ENCODE measurements at places on chromosomes 4 and X.
A peak's percentile ranks its signal among the peaks of the same experiment; 100 is the strongest.

GRCh38 chrX:102085706-102086105 is 39.8 kb upstream of the TCEAL2 start:
- DNase-seq = peak; percentile 7

DNA sequence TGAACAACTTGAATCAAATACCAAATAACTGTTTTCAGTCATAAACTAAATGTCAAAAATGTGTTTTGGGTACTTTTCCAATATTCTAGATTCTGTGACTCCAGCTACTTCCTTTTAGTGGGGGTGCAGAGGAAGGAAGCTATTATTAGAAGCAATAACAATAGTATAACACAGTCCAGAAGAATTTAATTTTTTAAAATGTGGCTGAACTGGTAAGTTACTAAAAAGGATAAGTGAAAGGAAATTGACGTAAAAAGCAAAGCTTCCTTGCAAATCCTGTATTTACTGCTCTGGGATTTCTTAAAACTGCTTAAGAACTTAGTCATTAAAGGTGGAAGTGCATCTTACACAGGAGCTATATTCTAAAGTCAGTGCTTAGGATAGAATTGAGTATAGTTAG is 53.2 kb downstream of the MOSPD2 start:
- no peak for DNase-seq

DNA sequence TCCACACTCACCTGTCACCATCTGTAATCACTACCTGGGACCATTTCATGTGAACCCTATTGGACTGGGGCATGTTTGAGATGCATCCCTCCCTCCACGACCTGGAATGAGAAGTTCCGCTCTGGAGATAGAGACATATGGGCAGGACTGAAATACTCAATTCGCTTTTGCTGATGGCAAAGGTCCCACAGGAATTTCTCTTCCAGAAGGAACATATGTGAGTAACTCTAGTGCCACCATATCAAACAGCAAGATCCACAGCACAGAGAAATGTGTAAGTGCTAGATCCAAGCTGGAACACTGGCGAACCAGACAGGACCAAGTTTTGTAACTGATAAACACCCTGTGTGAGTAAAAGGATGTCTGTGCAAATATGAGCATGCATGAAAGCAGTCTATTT is 43.9 kb downstream of the SEL1L3 start:
- DNase-seq = no peak

DNA sequence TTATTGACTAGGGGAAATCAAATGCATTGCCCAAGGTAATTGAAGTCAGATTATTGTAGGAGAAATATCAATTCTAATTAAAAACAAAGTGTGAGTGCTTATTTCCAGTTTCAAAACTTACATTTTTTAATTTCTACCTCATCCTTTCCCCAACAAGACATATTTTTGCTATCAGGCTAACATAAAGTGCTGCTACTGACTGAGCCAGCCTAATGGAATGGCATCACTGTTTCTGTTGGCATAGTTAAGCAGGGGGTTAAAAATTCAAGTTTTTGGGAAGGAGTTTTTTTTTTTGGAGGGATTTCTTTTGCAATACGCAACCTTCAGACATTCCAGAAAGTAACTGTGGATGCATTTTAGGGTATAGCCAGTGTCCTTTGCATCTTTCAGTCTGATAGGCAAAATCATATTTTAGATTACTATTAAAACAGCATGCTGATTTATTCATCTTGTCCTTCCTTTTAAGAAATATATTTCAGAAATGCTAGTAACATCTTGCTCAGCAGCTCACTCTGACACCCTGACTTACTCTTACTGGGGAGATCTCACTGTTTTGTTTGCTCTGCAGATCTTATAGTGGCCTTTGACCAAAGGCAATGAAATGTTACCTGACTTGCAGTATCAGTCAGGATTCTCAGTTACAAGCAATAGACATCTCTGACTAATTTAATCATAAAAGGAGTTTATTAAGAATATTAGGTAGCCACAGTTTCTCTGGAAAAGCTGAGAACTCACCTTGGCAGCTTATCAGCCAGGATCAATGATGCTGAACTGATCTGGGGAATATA is 24.4 kb downstream of the GAB1 start:
- no peak for DNase-seq

DNA sequence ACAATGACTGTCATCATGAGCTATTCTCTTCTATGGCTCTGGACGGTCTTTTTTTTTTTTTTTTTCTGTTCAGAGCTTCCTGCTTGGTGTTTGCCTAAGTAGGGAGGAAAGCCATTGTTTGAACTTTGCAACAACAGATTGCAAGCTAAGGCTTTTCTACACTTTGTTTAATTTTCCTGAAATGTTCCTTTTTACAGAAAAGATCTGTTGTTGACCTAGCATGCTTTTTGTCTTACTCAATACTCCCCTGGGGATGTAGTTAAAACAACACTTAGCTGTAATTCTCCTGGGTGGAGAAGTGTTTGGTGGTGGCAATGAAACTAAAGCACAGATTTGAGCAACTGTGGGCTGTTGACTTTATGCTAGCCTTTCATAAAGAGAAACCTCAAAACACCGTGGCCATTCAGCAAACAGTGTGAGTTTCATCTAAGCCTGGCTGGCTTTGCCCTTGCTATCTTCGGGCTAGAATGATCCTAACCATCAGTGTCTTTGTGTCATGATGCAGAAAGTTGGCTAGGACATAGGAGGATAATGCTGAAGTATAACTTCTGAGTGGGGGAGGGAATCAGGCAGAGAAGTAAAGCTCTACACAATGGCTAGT is 110.5 kb downstream of the ANXA3 start:
- DNase-seq = peak; percentile 83

DNA sequence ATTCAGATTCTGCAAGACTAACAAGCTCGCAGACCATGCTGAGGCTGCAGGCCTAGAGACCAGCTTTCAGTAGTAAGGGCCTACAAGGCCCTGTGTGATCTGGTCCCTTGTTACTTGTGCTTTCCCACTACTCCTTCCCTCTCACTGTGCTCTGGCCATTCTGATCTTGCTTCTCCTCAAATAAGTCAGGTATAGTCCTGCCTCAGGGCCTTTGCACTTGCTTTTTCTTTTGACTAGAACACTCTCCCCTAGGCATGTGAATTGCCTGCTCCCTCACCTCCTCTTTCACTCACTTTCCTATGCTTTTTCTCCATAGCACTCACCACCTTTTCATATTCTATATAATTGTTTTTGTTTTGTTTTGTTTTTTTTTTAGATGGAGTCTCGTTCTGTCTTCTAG is 22.2 kb downstream of the AKAP14 start:
- DNase-seq = no peak

GRCh38 chr4:17494258-17495190 is 17.4 kb downstream of the QDPR start:
- no peak for DNase-seq

DNA sequence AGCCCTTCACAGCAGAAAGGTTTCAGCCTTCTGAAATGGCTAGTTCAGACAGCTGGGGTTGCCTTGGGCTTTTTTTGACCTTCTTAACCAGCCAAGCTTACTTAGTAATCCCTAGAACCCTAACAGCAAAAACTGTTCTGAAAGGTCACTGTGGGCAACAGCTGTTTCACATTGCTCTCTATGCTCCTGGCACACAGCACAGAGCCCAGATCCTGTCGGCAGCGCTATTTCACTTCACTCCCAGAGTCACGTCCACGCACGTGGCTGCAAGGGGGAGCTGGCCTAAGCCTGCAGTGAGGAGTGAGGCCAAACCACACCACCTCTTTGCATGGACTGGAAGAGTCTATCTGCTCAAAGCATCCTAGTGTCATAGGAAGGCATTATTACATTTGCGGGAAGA is 32.0 kb upstream of the STS start:
- no peak for DNase-seq

DNA sequence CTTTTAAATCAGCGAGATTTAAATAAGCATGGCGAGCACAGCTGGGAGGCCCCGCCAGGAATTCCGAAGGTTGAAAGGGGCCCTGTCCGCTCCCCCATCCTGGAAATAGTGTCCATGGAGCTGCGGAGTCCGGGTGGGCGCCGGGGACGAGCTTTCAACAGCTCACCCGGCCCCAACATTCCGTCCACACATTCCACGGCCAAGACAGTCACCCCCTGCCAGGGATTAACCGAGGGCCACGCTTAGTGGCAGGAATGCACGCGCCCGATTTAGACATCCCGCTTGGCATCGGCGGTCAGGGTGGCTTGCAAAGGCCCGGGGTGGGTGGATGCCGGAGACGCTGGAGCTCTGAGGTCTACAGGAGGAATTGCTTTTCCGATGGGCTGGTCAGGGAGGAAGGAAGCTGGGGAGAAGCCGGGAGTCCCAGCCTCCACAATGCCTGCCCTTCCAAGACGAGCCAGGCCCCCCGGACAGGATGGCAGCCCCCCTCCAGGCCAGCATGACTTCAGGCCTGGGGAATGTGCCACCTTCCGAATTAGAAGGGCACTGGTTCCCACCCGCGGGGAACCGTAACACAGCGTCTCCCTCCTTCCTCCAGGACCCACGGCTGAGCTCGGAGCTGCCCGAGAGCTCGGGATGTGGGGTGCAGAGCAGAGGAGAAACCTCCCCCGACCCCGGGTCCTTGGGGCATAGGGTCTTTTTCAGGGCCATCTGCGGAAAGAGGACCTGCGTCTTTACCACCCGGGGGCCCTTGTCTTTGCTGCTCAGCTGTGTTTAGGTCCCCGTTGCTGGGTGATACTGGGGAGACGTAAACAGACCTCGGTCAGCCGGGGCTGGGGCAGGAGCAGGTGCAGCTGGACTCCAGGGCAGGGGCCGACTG is 26.9 kb upstream of the PPP2R3B start:
- DNase-seq = no peak

DNA sequence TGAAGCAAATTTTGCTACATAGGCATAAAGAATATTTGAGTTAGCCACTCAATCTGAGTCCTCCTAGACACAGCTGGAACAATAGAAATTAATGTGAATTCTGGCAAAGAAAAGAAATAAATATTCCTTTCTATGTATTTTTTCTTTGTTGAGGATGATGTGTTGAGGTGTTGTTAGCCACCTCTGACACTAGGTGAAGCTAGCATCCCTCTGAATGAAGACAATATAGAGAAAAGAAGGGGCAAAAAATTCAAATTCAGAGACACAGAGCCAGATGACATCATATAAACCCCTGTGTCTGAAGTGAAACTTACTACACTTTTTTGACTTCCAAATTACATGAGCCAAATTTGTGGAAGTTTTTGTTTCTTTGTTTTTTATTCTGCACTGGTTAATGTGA is 34.6 kb upstream of the TMPRSS11D start:
- no peak for DNase-seq

DNA sequence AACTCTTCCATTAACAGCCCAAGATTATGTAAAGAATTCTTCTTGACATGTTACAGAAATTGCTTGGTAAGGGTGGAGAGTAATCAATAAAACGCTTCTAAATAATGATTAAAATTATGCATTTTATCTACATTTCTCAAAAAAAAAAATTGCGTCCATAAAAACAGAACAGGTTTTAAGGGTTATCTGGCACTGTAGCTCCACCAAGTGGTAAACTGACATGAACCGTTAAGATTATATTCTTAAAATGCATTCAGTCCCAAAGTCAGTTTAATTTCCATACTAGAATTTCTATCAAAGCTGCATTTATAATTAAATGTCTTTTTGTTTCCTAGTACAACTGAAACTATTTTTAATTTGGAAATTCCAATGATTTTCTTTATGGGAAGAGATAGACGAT is 214.0 kb upstream of the UGT8 start:
- peak; percentile 20 for DNase-seq

DNA sequence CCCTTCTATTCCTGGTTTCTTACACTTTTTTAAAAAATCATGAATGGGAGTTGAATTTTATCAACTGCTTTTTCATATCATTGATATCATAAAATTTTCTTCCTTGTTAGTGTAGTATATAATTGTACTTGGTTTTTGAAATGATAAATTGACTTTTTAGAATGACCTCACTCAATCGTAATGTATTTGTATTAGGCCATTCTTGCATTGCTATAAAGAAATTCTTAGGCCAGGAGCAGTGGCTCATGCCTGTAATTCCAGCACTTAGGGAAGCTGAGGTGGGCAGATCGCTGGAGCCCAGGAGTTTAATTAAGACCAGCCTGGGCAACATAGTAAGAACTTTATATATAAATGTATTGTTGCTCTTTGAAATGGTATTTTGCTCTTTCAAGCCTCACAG is 6.3 kb downstream of the EXOC1 start:
- no peak for DNase-seq

DNA sequence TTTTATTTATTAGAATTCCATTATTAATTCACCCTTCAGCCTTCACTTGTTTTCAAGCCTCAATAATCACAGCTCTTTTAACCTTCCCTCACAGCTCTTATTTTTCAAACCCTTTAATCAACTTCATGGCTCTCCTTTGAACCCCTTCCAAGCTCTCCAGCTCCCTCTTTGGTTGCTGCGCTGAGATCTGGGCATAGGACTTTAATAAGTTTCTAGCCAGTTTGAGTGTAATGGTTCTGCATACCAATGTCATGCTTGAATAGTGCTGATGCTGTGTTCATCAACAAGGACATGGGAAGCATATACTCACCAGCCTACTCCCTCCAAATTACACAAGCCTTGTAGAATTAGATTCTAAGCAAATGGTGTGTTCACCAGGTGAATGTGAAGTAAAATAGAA is 3.5 kb upstream of the RNF212 start:
- no peak for DNase-seq

DNA sequence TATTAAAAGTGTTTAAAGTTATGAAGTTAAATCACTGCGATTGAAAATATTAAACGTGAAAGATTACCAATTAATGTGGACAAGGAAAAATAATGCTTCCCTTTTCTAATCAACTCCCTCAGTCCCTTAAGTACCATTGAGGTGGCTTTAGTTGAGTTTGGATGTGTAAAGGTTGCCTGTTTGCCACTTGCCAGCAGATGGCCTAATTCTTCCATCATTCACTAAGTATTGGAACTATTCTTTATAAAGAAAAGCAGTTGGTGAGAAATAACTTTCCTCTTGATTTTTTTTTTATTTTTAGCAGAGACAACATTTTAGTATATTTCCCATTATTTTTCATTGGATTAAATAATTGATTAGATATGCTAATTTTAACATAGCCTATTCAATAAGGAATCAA is 295.9 kb upstream of the TACR3 start:
- DNase-seq = no peak

DNA sequence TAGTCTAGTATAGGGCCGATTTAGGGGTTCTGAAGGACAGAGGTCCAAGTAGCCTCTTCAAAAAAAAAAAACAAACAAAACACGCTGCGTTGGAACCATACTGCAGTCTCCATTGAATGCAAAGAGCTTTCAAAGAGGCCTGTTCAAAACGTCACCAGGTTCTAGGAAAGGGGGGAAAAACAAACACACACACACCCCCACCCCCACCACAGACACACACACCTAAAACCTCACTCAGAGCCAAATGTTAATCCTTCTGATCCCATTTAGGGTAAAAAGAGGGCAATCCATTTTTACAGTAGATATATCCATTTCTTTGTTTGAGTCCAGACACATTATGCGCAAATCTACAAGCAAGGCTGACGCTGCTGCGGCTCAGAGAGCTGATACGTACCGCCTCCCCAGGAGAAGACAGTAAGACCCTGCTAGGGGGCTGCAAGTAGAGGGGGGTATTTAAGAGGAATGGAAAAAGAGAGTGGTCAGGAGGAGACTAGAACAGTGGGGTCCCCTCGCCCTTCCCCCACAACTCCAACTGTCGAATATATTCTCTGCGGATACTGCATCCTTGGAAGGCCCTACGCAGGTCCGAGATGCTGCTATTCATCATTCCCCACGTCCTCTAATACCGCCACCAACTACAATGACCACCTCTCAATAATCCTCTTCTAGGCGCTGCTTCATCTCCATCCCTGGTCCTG is 1.3 kb downstream of the NKRF start:
- no peak for DNase-seq

GRCh38 chr4:183493246-183493645 is 11.6 kb upstream of the ING2 start:
- DNase-seq = no peak
